ENCODE measurements at places on chromosomes 12 and 14. TPM values are rescaled to one million over a fixed set of nuclear protein-coding genes. Genes with fewer than 3 reads are reported as not detected.

The SERPINA6 gene
- not detected for polyA plus RNA-seq

The SCNN1A gene
- polyA plus RNA-seq, result 0.23 TPM

DNA sequence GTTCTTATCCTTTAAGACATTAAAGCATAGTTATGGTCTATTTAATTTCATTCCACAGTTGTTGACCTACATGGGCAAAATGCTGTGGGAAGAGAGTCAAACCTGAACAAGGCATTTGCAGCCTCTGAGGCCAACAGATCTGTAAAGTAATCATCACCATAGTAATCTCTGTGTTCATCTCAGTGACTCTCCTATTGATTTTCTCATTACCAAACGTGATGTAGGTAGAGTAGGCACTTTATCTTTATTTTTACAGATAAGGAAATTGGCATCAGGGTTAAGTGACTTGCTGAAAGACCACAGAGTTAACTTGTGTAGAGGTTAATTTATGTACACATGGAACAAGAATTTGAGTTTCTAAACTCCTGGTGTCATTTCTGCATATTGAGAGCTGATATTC, 203.0 kb downstream of the ESR2 start:
- no peak for DNase-seq

The VWF gene
- polyA plus RNA-seq, result 254 TPM

The DUSP6 gene
- polyA plus RNA-seq, result 23.4 TPM

DNA sequence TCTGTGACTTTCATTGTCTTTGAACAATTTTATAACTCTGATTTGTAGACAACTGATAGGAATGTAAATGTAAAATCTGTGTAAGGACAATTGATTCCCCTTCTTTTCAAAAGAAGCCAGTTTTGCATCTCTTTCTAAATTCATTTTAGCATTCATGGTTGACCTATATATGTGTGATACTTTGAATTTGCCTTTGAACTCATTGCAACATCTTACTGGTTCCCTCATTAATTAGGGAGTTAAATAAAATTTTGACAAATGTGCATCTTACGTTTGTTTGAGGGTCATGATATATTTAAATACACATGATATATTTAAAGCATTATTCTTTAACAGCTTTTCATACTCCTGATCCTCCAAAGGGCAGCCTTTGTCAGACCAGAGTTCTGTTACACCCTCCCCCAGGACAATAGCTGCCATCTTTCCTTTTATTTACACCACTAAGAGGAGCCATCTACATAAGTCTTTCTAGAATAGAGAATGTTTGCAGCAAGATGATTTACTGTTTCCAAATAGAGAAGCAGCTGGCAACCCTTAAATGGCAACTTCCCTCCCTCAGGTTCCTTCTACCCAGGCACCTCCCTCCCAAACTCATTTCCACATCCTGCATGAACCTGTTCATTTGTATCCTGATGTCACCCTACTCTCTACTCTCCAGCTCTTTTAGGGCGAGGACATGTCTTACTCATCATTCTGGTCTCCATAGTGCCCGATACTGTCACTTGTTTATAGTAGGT, 40.2 kb upstream of the APPL2 start:
- no peak for DNase-seq

The A2M gene
- polyA plus RNA-seq, result 194 TPM

GRCh38 chr12:88756153-88756552, 175.9 kb upstream of the KITLG start:
- no peak for DNase-seq

DNA sequence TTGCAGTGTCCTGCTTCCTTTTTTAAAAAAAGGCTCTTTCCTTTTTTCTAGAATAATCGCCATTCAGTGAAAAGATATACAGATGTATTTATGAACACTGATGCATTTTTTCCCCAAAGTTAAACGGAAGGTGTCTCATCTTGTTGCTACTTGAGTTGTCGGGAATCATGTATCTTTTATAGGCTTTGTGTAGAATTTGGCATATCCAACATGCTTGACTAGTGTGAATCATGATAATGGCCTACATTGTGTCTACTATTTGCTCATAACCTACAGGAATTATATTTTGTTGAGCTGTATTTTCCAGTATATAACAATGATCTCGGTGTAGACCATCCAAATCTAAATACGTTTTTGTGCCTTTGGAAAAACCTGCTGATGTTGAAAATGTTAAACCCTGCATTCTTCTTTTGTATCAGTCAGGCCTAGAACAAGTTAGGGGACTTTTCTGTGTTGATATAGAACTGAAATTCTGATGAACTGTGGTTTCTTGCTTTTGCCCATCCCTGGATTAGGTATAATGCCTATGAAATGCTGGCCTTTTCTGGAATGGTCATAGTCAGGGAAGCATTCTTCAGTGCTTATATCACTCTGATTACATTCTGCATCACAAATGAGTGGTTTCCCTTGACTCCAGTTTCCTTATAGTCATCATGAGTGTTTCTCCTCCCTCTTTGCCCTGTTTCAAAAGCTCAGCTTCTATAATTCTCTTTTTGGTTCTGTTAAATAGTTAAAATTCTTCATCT, 10.8 kb downstream of the BMAL2 start:
- no peak for DNase-seq

GRCh38 chr12:89988188-89988915, 279.7 kb upstream of the ATP2B1 start:
- DNase-seq, result no peak

- no peak for DNase-seq
Observed at GRCh38 chr12:100897240-100897639, 102.7 kb downstream of the ANO4 start.

GRCh38 chr14:68819260-68819691, 26.4 kb upstream of the ZFP36L1 start:
- no peak for DNase-seq
